ENCODE measurements at places on chromosomes 4 and X.

DNA sequence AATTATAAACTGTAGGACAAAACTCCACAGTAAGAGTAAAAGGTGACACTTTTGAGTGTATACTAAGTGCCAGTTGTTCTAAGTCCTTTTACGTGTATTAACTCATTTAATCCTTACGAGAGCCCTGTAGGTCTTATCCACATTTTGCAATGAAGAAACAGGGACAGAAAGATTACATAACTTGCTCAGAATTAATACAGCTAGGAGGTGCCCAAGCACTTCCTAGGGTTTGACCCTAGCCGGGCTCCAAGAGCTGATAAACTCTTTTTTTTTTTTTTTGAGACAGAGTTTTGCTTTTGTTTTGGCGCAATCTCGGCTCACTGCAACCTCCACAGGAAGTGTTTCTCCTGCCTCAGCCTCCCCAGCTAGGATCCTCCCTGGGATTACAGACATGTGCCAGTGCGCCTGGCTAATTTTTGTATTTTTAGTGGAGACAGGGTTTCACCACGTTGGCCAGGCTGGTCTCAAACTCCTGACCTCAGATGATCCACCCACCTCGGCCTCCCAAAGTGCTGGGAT is 110.4 kb downstream of the UBE2K start:
- DNase-seq, result no peak

GRCh38 chrX:7062276-7062675 is 85.2 kb upstream of the STS start:
- no peak for DNase-seq

DNA sequence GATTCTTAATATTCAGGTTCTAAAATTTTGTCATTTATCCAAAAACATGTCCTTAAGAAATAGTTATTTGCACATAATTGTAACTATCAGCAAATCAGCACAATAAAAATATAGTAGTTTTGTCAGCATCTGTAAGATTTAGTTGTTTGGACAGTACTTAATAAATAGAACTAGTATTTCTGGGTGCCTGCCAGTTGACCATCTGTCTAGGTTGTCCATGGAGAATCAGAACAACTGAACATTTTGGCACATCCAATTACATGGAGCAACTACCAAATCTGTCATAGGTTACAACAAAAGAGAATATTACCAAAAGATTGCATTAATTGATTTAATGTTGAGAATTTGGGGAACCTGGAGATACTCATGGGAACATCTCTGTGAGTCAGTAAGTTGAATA is 305.5 kb upstream of the TACR3 start:
- no peak for DNase-seq

DNA sequence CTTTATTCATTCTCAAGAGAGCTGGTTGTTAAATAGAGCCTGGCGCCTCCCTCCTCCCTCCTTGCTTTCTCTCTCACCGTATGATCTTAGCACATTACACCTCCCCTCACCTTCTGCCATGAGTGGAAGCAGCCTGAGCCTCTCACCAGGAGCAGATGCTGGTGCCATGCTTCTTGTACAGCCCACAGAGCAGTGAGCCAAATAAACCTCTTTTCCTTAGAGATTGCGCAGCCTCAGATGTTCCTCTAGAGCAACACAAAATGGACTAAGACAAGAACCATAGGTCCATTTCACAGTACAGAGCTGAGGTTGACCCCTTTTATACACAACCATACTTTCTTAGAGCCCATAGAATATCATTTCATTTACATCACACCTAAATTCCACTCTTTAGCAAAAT is 10.1 kb upstream of the TMEM144 start:
- DNase-seq, result no peak

GRCh38 chrX:109403922-109404321 is 78.0 kb downstream of the GUCY2F start:
- no peak for DNase-seq

GRCh38 chrX:31604629-31605221 is 532.9 kb upstream of the FTHL17 start:
- DNase-seq, result no peak

Data from activated CD8-positive, alpha-beta memory T cell treated with anti-CD3 and anti-CD28 coated beads for 1 hour (primary cell).